Mucosa of gallbladder (tissue), 1 donor: ENCODE measurements at places on chromosomes 2 and 18.

- no peak for DNase-seq
These were observed 158.6 kb downstream of the SMAD7 start for GRCh38 chr18:48792141-48792540.

DNA sequence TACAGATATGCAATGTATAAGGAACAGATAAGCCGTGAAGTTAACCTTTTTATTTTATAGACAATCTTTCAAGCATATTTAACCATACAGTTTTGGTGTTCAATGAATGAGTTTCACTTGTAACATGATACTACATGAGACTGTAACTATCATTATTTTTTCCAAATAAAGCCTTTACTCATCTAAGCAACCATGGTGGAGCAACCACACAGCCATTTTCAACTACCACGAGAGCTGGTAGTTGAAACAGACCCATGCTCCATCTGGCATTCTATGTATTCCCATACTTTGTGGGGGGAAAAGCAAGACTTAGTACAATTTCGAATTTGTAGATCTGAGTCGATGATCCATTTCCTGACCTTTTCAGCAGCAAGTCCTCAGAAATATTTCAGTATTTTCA lies 159.3 kb upstream of the RND3 start:
- no peak for DNase-seq

DNA sequence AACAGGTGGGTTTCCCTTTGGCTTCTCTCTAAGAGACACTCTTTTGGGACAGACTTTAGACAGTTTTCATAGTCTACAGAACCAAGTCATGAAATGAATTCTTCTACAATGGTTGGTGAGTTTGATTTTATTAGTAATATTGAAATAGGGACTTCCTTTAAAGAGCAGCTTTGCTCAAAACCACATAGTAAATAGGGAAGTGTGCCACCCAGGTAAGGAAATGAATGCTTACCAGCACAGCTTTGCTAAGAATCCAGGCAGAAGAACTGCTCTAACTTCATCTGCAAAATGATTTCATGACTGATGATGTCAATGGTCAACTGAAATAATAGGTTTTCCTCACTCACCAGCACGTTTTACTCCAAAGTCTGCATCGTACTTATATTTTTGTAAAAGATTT lies 89.2 kb downstream of the NYAP2 start:
- no peak for DNase-seq

DNA sequence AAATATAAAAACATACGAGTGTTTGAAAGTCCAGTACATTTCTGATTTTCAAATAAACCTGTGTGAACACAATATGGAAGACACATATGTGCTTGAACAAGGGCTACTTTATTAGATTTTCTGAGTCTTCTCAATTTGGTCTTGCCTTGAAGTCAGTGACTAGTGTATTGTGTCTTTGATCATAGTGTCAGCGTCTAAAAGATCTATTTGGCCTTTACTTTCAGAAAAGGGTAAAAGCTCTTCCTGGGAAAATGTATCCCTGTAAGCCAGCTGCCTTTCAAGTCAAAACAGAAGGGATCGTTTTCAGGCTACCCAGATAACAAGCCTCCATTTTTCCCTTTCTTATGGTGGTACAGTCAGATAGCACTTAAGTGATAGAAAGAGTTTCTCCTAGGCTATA lies 471.9 kb downstream of the CMPK2 start:
- no peak for DNase-seq

DNA sequence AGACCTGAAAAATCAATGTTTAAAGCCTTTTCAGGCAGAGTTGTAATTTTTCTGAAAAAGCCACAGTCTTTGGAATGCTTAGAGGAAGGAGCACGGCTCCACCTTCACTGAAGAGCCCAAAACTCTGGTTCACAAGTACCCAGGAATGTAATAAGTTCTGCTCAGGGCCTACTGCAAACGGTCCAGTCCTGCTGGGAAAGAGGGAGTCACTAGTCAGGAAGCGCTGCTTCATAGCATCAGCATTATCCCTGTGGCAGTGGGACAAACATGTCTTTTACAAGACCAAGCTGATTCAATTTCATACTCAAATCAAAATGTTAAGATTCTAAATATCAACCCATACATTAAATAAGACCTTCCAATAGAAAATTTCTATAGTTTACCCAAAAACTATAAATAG lies 152.9 kb upstream of the PGAP1 start:
- no peak for DNase-seq

- DNase-seq: peak; percentile 71
These were observed 133.1 kb downstream of the NEDD4L start for GRCh38 chr18:58177004-58177717.

GRCh38 chr18:77359561-77360314 lies 110.1 kb downstream of the GALR1 start:
- DNase-seq: no peak

DNA sequence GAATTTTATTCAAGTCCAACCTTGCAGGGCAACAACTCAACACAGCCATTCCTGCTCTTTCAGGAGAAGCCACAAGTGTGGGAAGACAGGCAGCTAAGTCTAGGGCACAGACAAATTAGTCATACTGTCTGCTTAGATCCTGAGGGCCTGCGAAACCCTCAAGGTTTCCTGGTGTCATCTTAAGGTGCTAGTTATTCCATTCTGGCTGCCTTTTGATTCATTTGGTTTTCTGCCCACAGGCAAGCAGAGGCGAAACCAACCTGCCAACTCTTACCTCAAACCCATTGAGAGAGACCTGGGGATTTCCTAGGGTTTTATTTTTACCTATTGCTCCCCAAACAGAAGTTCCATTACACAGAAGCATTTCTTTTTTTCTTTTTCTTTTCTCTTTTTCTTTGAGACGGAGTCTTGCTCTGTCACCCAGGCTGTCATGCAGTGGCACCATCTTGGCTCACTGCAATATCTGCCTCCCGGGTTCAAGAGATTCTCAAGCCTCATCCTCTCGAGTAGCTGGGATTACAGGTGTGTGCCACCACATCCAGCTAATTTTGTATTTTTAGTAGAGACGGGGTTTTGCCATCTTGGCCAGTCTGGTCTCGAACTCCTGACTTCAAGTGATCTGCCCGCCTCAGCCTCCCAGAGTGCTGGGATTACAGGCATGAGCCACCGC lies 23.7 kb upstream of the SCYGR1 start:
- no peak for DNase-seq

DNA sequence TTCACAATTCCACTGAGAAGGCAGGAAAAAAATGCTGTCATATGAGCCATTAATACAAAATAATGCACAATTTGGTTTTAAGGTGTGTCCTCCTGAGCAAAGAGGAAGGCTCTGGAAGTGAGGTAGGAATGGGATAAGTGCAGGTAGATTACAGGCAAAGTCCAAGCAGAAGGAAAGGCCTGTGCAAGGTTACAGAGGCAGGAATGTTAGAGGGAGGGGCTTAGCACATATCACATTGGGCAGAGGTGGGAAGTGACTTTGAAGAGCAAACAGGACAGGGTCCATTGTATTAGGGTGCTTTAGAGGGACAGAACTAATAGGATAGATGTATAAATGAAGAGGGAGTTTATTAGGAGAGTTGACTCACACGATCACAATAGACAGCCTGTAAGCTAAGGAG lies 14.7 kb upstream of the CLIP4 start:
- no peak for DNase-seq

GRCh38 chr2:212994976-212995375 lies 156.4 kb downstream of the IKZF2 start:
- no peak for DNase-seq

GRCh38 chr2:23988371-23988770 lies 21.5 kb upstream of the MFSD2B start:
- no peak for DNase-seq

DNA sequence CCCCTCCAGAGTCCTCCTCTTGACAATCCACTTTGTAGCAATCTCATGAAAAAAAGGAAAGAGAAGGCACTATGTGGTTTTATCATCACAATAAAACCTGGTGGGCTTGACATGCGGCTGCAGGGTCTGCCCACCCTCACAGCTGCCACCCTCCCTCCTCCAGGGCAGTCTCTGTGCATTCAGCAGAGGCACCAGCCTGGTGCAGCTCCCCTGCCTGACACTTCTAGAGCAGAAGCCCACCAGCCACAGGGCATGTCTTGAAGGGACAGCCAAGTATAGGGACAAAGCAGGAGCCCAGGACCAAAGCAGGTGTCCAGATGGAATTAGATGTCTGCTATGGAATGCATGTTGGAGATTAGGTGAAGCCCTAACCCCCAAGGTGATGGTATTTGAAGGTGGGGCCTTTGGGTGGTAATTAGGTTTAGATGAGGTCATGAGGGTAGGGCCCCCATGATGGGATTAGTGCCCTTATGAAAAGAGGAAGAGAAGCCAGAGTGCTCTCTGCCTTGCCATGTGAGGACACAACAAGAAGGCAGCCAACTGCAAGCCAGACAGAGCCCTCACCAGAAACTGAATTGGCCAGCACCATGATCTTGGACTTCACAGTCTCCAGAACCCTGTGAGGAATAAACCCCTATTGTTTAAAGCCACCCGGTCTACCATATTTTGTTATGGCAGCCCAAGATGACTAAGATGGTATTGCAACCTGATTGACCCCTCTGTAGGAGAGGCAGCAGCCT lies 86.9 kb downstream of the MCFD2 start:
- DNase-seq: no peak

GRCh38 chr2:118333664-118334063 lies 245.4 kb downstream of the INSIG2 start:
- DNase-seq: no peak
